ENCODE measurements at places on chromosomes 5 and 9.

DNA sequence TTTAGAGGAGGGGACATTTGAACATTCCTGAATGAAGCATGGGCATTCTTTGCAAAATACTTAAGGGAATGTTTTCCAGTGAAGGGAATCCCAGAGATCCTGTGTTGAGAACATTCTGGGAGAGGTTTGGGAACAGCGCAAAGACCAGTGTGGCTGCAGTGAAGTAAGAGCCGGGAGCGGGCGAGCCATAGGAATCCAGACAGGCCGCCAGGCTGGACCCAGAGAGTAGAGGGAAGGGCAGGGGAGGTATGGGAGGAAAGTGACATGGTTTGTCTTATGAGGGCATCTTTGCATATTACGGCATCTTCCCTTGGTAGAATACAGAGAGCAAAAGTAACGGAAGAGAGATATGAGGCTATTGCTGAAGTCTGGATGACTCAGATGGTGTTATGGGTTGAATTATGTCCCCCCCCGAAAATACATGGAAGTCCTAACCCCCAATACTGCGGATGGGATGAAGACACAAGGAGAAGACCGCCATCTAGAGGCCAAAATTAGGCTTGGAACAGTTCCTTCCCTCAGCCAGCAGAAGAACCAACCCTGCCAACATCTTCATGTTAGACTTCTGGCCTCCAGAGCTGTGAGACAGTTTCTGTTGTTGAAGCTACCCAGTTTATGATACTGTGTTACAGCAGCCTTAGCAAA is 268.2 kb downstream of the MAST4 start:
- peak; percentile 82 for DNase-seq

DNA sequence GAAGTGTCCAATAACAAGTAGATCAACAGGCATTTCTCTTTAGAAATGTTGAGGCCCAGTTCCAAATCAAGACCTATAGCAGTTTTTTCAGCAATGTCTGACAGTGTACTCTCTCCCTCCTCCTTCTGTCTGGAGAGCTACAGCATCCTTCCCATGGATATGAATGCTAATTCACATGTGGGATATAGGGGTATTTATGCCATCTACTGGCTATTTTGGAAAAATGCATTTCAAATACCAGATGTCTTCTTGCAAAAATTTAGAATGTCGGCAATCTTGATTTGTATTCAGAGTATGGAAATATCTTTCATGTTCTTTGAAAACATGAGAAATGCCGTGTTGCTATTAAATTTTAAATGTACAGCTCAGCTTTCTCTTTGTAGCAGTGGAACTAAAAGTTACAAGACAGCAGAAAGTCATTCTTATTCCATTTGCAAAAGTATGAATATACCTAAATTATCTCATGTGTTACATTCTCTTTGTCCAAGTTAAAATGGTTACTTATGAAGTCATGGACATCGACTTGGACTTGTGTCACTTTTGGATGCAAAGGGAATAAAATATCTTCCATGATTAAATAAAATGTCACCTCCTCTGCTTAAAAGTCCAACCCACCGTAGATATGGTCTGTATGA is 647.8 kb downstream of the TAF11L14 start:
- DNase-seq = peak; percentile 68

- no peak for DNase-seq
These were observed 1.6 kb downstream of the FBXW11 start for GRCh38 chr5:172004824-172005237.

DNA sequence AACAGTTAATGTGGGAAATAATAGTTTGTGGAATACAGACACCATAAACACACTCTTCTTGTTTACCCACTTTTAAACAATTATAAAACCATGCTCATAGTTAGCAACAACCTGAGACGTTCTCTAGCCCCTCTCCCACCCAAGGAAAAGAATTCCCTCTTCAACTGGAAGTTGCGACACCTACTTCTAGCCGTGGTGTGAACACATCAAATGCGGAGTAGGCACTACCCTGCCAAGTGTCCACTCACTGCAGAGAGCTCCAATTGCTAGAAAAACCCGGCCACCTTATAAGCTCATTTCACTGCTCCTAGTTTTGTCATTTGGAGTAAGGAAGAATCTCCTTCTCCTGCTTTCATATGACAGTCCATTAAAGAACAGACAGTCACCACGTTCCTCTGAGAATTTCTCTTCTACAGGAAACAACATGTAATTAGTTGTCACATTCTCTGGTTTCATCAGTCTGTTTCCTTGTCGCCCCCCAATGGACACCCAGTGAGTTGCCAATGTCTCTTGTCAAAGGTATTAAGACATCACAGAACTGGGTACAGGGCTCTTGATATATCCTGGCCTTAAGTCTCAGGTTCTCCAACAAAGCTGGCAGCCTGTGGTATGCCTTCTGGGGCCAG is 47.3 kb downstream of the PRLR start:
- peak; percentile 65 for DNase-seq

GRCh38 chr9:36877239-36877638 is 156.8 kb downstream of the PAX5 start:
- no peak for DNase-seq

Measured in fibroblast of upper back skin (primary cell).